ENCODE measurements at places on chromosomes 2 and 18.

GRCh38 chr18:13175266-13175665, 43.3 kb upstream of the LDLRAD4 start:
- DNase-seq = no peak

GRCh38 chr2:20933714-20934113, 110.2 kb downstream of the APOB start:
- DNase-seq = no peak

- no peak for DNase-seq
These were observed 222.3 kb downstream of the SH3RF3 start for GRCh38 chr2:109351164-109351756.

DNA sequence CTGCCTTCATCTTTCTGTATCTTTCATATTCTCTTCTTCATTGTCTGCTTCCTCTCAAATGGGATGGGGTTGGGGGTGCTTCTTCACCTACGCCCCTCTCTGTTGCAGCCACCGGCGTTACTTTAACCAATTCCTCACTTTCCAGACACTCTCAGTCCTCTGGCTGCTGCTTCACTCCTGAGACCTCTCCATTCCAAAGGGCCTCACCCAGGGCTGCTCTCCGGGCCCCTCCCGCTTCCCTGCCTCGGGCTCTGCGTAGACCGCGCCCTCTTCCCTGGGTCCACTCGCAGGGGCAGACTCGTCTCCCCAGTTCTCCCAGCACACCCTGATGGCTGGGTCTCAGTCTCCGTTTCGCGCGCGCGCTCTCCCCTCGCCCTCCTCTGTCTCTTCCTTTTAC, 926 bp downstream of the SERPINB8 start:
- no peak for DNase-seq

DNA sequence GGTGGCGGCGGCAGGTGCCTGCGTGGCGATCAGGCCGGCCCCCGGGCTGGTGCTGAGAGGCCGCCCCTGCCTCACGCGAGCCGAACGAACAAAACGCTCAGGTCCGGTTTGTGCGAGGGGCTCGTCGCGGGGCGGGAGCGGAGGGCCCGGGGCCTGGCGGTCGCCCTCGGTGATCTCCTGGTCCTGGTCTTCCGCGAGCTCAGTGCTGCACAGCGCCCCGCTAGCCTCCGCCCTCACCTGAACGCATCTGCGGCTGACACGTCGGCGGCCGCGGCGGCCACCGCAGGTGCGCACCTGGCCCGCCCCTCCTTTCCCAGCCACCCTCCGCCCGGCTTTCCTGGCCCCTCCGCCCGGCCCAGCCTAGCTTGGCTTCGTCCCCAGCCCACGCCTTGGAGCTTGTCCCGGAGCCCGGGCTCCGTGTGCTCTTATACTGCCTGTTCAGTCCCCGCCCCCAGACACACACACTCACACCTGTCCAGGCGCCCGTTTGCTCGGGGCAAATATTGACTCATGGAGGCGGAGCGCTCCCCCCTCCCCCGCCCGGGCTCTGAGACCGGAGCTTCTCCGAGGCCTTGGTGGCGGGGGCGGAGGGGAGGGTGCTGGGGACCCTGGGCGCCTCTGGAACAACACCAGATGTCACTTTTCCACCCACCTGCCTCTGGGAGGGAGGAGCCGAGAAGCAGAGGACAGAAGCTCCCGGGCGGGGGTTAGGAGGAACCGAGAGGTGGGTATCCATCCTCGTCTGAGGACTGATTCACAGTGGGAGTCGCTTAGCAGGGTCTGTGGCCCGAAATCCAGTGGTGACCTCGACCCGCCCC, 8.6 kb upstream of the CRYBA2 start:
- DNase-seq = no peak

DNA sequence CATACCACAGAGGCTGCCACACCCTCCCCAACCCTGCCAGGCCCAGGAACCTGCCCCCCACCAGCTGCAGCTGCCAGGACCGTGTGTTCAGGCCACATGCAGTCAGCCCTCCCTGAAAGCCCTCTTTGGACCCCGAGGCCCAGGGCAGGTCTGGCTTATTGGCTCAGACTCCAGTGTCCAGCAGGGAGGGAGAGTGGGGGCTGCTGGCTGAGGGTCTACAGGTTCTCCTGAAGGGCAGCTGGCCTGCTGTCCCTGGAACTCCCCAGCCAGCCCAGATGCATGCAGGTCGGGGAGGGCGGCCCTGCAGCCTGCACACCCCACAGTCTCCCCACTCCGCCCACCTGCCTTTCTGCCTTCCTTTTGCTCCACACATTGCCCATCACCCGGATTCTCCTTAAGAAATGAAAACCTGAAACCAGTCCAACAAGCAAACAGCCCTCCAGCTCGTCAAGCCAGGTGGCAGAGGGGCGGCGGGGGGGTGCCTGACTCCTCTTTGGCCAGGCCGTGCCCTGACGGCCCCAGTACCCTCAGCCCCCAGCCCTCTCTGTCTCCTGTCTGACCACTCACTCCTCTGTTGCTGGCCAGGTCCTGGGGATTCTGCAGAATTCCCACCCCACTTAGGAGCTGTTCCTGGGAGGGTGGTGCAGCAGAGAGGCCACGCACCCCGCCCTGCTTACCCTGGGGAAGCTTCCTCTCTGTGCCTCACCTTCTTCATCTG, 18.0 kb downstream of the GPR35 start:
- no peak for DNase-seq

GRCh38 chr18:40984856-40985255, 970.2 kb upstream of the PIK3C3 start:
- DNase-seq = no peak

GRCh38 chr2:109164739-109165221, 35.8 kb downstream of the SH3RF3 start:
- no peak for DNase-seq

DNA sequence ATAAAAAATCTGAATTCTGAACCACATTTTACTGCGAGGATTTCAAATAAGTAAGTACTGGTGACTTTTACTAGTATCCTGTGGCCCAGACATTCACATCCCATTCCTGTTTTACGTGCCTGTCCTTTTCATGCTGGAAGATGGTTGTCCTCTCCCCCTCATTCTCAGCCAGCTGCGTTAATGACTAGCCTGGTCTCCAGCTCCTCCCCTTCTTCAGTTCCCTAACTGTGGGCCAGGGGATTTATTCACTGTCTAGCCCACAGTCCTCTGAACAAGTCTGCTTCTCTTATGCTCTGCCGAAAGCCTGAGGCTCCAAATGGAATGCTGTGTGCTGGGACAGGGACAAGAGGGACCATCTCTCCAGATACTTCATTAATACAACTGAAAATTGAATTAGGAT, 373.9 kb downstream of the PTPRM start:
- no peak for DNase-seq

GRCh38 chr2:10097352-10098148, 17.3 kb upstream of the CYS1 start:
- peak; percentile 97 for DNase-seq

GRCh38 chr2:222950638-222951285, 89.9 kb downstream of the ACSL3 start:
- DNase-seq = no peak

DNA sequence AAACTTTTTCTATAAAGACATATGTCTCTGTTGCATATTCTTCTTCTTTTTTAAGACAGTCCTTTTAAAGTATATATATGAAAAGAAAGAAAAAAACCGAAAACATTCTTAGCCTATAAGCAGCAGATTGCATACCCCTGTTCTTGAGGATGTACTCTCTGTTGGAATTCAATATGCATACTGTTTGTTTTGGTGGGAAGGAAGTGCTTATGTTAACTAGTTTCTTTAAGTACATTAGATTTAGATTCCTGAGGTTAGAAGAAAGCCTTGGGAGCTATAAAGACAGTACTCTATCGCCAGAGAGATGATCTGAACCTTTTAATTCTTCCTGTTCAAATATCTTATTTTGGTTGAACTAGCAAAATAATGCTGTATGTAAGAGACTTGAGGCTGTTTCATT, 46.8 kb upstream of the TBR1 start:
- no peak for DNase-seq

GRCh38 chr2:20618886-20619521, 31.9 kb downstream of the HS1BP3 start:
- DNase-seq = no peak

DNA sequence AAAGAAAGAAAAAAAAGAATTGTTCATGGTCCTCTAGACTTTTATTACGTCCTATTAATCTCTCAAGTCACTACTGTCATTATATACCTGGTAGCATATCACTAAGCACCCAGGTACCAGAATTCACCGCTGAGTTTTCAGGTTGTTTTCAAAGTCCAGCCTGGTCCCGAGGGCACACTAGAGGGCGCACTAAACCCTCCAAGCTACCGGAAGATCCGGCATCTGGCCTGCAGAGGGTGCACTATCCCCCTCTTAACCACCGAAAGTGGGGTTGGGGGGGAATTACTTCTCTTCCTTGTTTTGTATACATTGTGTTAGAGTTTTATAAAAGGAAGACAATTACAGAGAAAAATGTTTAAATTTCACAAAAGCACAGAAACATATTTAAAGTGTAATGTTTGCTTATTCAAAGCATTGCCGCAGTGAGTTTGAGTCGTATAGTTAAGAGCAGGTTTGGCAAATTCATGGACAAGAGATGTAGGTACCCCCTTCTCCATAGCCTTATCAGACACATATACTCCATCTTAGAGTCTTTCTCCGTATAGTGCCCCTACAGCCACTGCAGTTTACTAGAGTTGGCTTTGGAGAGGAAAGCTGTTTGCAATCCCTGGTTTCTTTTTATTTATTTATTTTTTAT, 19.2 kb downstream of the MOGAT1 start:
- DNase-seq = peak; percentile 87

DNA sequence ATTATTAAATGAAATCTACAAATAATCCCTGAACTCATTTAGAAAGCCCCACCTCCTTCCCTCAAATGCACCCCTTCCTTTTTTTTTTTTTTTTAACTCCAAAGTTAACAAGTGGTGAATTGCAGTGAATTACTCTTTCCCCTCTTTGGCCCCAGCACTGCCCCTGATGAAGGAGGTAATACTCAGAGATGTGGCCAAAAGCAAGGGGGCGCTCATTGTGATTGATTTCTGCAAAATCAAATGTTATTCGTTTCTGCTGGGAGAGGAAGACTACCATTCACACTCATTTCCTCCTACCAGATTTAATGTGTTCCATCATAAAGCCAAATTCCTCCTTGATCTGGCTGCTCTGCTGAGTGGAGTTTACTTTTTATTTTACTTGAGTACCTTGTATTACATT, 259.4 kb downstream of the GPD2 start:
- no peak for DNase-seq

DNA sequence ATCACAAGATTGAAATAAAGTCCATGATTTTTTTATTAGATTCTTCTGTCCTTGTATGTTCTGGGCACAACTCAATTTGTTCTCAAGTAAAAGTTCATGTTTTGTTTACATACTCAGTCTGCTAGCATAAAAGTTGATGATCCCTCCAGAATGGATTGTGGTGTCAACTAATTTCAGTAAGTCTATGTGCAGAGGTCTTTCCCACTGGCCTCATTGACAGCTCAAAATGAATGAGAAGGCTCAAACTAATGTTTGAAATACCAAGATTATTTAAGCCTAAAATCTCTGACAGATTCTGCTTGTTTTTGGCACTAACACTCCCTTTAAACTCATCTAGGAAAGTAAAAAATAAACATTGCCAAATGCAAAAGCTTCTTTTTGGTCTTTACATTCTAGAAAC, 561.2 kb upstream of the CNTNAP5 start:
- DNase-seq = no peak
